NCI-H2081 (cell line): ENCODE measurements at places on chromosomes 6 and 20.

DNA sequence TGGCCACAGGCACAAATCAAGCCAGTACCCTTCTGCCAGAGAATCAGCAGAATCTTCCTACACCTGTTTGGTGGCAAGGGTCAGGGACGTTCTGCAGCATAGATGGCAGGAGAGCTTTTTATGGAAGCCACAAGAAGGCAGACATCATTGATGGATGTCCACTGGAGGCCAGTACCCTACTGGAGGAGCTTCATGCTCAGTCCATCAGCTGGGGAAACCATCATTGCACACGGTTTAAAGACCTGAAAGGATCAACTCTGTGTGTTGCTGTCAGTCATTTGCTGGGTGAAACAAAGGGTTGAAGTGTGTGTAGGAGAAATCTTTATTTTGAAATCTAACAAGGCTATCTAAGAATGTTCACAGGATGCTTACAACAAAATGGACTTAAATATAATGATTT is 158.9 kb upstream of the SASH1 start:
- no peak for DNase-seq

DNA sequence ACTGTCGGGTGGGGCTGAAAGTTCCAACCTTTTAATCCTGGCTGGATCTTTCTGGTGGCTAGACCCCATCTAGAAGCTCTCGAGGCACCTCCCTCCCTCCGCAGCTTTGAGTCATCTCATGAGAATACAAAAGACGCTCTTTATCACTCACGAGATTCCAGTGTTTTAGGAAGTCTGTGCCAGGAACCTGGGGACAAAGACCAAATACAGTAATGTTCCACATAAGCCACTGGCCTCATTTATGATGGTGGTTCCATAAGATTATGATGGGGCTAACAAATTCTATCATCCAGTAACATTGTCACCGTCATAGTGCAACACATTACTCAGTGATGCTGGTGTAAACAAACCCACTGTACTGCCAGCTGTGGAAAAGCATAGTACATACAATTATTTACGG is 48.7 kb downstream of the NCOA7 start:
- DNase-seq = peak; percentile 81

GRCh38 chr20:11492386-11492785 is 425.3 kb upstream of the BTBD3 start:
- no peak for DNase-seq

DNA sequence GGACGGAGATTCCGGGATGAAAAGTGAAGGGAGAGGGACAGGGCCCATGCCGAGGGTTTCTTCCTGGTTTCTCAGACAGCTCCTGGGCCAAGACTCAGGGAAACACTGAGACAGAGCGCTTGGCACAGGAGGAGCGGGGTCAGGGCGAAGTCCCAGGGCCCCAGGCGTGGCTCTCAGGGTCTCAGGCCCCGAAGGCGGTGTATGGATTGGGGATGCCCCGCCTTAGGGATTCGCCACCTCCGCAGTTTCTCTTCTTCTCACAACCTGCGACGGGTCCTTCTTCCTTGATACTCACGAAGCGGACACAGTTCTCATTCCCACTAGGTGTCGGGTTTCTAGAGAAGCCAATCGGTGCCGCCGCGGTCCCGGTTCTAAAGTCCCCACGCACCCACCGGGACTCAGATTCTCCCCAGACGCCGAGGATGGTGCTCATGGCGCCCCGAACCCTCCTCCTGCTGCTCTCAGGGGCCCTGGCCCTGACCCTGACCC is 55.0 kb upstream of the HLA-A start:
- DNase-seq = no peak

- DNase-seq = no peak
These were observed 1955.7 kb upstream of the DEFB115 start for GRCh38 chr20:29301624-29302259.

- DNase-seq = no peak
These were observed 48.7 kb downstream of the MAP7 start for GRCh38 chr6:136501514-136501913.

DNA sequence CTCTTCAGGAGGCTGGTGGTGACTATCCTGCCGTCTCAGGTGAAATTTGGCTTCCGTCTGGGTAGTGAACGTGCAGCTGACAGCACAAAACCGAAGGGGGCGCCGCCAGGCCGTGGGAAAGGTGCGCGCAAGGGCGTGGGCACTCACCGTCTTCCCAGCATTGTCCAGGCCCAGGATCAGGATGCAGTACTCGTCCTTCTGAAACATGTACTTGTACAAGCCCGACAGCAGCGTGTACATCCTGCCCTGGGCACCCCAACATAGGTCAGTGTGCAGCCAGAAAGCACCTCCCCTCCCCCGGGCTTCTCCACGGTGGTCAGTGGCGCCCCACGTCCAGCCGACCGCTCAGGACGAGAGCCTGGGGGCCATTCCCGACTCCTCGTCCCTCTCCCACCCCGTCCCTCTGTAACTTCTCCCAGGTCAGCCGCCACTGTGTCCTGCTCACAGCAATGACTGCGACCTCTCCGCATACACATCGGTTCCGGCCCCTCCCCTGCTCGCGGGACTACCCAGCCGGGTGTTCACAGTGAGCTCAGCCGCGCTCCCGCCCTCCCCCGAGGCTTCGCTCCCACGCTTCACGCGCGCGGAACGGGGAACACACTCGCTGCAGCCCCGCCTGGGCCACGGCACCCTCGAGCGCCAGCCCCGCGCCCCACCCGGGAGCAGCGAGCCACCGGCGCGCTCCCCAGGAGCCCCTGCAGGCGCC is 771 bp downstream of the ARFRP1 start:
- DNase-seq = peak; percentile 34

- DNase-seq = no peak
These were observed 60.6 kb downstream of the TOX2 start for GRCh38 chr20:43975096-43975768.

DNA sequence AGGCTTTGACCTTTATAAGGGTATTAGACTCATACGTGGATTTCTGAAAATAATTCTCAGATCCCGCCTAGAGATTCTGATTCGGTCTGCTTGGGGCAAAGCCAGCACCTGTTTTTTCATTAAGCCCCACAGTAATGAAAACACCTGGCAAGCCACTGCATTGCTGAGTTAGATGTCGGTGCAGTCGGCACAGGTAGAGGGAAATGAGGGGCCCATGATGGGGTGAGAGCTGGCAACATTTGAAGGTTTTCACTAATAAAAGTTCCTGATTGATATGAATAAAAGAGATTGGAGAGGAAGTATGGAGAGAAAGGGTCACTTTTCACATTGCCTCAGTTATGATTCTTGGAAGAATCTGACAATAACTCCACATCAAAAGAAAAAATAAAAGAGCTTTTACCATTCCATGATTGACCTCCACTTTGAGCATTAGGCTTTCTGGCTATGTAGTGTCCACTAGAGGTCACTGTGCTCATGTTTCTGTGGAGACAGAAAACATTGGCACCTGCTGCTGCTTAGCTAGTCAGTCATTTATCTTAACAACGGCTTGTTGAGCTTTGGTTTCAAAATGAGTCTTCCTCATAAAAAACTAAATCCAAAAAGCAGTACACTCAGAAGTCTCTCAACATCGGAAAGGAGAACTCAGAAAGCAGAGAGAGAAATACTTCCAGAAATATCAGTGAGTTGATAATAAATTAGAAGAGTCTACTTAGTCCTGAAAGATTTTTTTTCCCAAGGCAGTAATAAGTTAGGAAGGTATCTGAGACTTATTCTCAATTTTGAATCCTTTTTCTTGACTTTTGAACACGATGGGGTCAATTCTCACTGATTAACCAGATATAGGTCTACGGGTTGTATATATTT is 53.3 kb upstream of the KLHL31 start:
- peak; percentile 67 for DNase-seq

- peak; percentile 67 for DNase-seq
These were observed at the start of gene RNF146 for GRCh38 chr6:127266178-127266891. TSS of gene RNF146 (plus strand) at chr6:127266864. CDS start at chr6:127280339, 13,475 bp downstream.

DNA sequence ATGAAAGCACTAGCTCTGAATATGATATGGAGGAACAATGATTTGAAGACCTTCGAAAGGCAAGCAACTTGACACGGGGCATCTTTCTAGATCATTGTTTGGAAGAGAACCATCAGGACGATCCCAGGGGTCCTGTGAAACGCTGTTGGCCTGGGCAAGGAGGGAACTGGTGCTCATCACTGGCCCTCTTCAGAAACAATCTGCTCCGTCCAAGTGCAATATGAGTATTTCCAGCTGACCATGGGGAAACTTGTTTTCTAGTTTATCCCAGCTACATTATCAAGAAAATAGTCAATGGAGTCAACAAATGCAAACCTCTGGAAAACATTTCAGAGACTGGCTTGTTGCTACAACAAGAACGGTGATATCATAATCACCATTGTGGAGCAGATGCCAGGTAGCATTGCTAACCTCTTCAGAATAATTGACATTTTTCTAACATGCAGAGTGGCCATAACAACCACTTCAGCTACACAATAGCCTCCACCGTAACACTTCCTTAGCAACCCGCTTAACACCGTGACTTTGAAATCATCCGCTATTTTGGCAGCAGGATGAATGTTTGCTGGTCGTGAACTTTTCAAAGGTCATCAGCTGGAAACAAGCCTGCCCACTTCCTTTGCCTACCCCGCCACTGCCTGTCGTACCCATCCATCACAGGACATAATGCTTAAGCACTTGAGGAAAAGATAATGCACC is 112.0 kb upstream of the PDE10A start:
- DNase-seq = peak; percentile 18

GRCh38 chr6:37507690-37508421 is 8.2 kb upstream of the CCDC167 start:
- DNase-seq = no peak

DNA sequence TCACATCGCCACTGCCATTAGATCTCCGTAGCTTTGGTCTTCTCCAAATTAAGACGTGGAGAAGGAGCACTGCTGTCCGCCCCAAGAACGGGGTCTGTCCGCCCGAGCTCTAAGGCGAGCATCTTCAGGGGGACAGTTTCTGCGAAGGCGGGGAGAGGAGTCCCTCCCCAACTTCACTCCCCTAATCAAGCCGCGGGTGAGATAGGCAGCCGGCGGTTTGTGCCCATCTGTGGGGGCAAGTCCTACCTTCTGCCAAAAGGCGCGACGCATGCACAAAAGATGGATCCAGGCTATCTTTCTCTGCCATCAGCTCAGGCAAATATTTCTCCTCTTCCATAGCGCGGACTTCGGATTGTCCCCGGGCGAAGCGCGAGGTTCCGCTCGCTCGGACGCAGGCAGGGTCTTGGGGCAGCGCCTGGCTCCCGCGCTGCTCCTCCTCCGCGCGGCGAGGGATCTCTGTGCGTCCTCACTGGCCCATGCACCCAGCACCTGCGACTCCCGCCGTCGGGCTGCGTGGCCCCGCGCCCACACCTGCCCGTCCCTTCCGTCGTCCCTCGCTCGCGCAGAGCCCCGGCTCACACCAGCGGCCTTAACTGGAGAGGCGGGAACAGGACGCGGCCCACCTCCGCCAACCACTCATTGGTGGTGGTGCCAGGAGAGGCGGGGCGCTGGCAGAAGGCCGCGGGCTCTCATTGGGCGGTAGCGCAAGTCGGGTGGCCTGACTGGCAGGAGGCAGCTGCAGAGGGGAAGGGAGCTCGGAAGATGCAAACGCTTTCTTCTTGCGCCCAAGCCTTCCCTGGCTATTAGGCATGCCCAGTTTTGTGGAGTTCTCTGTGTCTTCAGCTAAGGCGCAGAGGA is at the start of gene KHDRBS2:
Gene KHDRBS2, minus strand, starts transcription at position 614 of the 858 bp plus-strand sequence.
- DNase-seq = peak; percentile 97

DNA sequence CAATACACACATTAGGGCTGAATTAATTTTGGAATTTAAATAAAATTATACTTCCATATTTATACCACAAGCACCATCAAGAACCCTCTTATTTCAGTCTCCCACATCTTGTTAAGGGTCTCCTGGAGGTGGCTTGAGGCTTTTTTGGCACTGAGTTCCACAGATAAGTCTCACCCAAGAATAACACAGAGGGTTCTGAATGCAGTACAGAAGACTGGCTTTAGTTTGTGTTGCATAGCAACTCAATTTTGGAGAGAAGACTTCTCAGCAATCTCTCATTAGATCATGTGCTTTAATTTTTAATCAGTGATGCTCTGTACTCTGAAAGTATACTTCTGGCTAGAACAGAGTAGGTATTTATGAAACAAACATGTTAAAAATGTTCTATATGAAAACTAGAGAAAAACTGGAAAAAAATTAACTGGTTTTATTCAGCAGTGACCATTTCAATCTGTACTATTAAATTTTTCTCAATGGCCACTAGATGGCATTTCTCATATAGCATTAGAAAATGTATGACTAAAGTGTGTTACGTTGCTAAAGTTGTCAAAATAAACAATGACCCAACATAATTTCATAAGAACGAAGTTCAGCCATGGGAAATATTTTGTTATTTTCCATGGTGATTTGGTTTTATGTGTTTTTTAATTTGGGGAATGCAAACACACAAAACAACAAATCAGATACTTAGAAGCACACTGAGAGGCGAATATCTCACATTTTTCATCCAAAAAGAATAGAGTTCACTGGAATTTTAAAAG is 32.7 kb upstream of the MAP7 start:
- no peak for DNase-seq

DNA sequence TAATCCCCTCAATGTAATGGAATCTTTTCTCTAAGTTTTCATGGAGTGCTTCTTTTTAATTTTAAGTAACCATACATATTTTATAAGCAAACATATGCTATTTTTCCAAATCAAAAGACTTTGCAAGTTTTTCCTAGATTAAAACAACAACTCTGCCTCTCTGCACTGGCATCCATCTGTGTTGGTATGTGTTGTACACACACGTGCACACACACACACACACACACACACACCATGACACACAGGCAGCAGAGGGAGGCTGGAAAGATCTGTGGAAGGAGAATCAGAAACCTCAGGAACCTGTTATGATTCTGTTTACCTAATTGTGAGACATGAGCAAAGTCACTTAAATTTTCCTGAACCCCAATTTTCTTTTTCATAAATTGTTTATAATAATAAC is 295.0 kb upstream of the PRDM1 start:
- DNase-seq = no peak

DNA sequence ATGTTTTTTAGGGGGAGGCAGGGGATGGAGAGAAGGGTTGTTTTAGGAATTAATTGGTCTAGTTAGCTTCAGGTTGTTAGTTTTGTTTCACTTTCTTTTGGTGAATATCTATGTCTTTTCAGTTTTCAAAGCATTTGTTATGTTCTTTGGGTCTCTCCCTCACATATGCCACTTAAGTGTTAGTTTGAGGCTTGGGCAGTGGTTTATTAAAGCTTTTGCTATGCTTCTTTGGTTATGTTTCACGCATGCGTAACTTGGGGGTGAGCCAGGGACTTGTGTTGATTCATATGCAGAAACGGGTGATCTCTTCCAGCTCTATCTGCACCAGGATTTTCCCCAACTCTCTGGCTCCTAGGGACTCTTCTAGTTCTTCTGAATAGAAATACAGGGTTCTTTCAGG is 11.4 kb upstream of the MMS22L start:
- no peak for DNase-seq

DNA sequence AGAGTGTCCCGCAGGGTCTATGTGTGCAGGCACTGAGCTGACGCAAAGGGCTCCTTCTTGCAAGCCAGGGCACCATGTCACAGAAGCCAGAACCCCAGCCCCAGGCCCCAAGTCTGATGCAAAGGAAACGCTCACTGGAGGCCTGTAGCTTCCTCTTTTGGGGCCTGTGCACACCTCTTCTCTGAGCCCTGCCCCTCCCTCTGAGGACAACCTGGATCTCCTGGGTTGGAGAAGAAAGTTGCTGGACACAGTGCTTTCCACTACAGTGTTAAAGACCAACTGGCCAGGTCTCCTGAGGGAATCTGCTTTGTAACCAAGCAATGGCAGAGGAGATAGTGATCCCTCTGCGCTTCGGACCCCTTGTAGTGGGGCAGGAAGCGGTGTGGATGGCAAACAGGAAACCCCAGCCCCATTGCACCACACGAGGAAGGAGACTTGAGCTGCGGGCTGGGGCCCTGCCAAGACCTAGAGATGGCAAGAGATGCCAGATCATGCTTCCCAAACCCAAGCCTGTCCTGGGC is 90.0 kb downstream of the PRND start:
- DNase-seq = no peak
